Stimulated activated CD8-positive, alpha-beta memory T cell treated with anti-CD3 and anti-CD28 coated beads, Interleukin-4, amount 100 ng/mL, for 24 hours (primary cell): ENCODE measurements at places on chromosomes 2 and 18.

DNA sequence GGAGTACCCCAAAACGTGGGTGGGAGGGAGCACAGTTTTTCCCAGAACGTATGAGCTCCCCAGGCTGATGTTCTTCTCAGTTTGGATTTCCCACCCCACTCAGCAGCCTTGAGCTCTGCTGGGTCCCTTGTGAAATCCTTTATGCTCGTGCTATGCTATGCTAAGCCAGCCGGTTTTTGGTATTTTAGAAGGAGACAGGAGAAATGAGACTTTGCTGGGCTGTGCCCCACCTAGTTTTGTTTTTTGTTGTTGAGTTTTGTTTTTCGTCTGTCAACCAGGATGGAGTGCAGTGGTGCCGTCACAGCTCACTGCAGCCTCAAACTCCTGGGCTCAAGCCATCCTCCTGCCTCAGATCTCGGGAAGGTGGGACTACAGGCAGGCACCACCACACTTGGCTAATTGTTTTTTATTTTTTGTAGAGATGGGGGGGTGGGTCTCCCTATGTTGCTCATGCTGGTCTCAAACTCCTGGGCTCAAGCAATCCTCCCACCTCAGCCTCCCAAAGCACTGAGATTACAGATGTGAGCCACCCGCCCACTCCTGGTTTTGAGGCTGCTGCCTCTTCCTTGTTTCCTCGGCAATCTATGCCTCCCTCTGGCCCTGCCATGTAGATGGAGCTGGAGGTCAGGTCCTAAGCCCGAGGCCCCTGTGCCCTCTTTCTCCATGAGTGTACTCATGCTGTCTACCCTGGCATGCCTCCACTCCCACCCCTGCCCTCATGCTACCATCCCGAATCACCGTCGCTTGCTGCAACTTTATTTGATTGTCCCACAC is 17.5 kb upstream of the MGAT4A start:
- DNase-seq: no peak

- no peak for DNase-seq
These were observed 26.6 kb upstream of the CATIP start for GRCh38 chr2:218329826-218330593.

- DNase-seq: no peak
These were observed 6.5 kb downstream of the SCN3A start for GRCh38 chr2:165197346-165197745.

DNA sequence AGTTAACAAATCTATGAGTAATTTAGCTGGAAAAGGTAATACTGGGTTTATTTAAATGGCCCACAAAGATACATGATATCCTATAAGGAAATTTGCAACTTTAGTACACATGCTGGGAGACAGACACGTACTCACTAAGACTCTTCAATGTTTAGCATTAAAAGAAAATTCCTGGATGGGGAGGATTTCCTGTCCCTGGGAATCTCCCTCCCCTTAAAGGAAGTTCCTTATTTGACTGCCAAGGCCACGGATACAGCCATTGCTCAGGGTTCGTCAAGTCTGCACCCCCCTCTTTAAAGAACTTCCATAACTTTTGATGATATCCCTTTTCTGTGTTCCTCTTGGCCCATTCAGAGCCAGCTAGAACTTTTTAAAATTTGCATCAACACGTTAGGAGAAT is 267.6 kb downstream of the CD226 start:
- DNase-seq: no peak

- no peak for DNase-seq
These were observed 61.0 kb downstream of the SPP2 start for GRCh38 chr2:234111523-234111922.

- no peak for DNase-seq
These were observed 265.3 kb downstream of the ZEB2 start for GRCh38 chr2:144254342-144255235.

DNA sequence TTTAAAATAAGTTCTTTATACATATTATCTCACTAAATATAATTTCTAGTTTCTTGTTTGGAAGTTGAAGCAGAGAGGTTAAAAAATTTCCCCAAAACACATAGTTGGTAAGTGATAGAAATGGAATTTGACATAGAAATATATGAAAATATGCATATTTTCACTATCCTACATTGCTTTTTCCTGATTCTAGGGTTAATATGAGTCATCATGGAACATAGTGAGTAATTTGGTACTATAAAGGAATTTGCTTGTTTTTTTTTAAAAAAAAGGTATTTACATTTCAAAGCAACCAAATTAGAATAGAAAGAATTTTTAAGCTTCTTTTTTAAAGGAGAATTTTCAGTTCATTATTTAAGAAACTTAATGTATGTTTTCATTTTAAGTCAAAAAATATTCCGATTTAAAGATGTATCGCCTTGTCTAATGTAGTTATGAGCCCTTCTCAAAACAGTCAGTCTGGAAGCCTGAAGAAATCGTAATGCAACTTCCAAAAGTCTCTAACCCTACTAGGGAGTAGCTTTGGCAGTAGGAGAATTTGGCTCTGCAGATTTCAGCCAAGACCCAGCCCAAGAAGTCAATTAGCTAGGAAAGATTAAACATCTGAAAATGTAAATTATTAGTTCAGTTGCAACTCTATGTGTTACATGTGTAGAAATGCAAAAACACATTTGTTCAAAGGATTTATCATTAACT is 147.3 kb downstream of the RDH14 start:
- no peak for DNase-seq

DNA sequence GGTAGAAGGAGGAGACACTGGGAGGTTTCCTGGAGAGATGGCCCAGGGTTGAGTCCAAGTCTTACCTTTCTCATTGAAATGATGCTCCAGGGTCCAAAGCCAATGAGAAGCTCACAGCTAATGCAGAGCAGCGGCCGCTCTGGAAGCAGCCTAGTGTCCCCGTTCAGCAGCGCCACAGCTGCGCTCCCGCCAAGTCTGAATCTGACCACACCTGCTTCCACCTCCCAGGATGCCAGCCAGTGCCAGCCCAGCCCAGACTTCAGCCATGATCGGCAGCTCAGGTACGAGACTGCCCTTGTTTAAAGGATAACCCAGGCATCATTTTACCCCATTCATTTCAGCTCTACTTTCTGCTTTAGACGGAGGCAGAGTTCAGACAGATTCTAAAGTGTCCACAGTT is 11.9 kb upstream of the RPL31 start:
- DNase-seq: no peak

DNA sequence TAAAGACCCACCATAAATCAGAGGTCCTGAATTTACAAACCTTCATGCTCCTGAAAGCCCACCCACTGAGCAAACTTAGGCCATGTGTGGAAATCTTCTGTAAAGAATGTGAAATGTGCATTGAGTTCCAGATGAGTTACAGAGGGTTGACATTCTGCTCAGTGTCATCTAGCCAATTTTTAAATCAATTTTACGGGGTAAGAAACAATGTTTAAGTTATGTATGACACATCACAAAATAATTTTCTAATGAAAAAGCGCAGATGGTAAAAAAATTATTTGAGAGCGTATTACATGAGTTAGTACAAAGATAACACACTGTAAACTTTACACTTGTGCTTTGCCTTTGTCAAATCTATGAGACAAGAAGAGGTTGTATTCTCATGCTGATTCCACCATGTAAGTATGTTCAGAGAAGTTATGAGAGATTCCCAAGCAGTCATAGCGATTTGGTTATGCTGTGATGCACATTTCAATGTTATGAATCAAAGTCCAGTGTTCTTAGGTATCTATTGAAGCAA is 446.3 kb downstream of the ADCYAP1 start:
- no peak for DNase-seq

DNA sequence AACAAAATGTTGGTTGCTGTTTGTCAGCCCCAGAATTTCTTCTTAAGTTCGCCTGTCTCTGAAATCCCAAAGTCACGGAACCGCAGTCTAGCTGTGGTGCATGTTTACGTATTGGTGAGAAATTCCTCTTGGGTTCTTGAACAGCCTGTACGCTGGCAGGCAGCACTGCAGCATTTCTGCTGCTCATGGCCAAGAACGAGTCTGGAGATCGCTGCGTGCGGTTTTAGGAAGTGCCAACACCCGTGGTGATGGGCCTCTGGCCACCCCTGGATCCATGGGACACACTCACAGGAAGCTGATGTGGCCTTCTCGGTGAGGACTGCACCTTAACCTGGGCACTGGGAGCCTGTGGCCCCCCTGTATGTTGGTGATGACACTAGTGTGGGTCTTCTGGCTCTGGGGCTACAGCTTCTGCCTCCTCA is 23.7 kb downstream of the ASB1 start:
- DNase-seq: no peak

GRCh38 chr18:8036551-8036950 is 469.4 kb downstream of the PTPRM start:
- no peak for DNase-seq

DNA sequence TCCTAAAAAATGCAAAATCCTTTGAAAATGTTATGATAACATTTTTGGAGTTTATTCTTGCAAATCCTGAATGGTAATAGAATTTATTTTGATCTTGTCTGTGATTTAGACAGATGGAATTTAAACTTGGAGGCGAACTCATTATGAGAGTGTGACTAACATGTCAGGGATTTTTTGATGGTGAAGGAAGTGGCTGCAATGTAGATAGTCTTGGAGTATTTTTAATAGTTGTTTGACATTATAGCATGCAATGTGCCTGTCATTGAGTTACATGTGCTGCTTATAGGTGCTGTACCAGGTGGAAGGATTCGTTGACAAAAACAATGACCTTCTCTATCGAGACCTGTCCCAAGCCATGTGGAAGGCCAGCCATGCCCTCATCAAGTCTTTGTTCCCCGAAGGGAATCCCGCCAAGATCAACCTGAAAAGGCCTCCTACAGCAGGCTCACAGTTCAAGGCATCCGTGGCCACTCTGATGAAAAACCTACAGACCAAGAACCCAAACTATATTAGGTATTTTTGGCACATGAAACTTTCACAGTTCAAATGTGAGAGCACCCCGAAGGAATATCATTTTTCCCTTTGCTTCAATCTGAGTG is 141.8 kb downstream of the MYO1B start:
- DNase-seq: no peak

DNA sequence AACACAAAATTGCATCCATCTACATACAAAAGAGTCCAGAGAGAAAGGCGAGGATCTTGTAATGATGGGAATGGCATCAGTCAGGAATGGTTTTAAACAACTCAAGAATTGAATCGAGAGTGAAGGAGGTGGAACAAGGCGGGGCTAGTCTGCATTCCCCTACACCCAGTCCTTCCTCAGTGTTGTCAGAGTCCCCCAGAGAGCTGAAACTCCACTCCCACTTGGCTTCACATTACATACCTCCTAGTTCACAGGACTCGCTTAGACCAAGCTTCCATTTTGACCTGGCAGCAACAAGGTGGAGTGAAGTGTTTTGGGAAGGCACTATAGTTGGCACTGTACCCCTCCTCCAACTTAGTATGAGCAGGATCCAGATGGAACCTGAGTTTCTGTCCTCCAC is 1273.5 kb upstream of the CRIM1 start:
- no peak for DNase-seq

GRCh38 chr18:45834306-45834705 is 8.8 kb downstream of the SIGLEC15 start:
- no peak for DNase-seq

- no peak for DNase-seq
These were observed 4.2 kb downstream of the ZAP70 start for GRCh38 chr2:97717613-97717995.

- no peak for DNase-seq
These were observed 209.8 kb downstream of the GBX2 start for GRCh38 chr2:235958221-235958930.

- DNase-seq: no peak
These were observed 27.8 kb downstream of the MBD5 start for GRCh38 chr2:148048475-148049221.

DNA sequence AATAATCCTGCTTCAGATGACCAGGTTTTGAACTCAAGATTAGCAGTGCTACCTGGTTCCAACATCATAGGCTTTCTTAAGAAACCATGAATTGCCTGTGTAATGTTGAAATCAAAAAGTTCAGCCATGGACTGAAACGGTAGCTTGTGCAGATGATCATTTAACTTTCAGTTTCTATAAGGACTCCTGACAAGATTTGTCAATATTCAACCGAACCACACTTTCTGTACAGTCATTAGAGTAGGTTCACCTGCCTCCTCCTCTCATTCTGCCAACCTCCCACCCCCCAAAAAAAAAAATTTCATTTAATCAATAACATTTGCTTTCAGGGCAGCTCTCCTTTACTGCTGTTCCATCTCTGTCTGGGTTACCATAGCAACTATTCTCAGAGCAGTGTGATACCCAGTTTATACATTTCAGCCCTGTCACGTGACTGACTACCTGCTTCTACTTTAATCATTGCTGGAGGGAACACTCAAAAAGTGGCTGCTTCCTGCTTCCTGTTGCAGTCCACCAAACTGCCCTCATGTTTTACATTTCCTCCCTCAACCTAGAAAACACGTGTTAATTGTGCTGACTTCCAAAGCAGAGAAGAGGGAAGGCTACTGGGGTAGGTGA is 275.5 kb downstream of the SS18 start:
- DNase-seq: no peak

- no peak for DNase-seq
These were observed 105.6 kb downstream of the MYO1B start for GRCh38 chr2:191350826-191351225.

DNA sequence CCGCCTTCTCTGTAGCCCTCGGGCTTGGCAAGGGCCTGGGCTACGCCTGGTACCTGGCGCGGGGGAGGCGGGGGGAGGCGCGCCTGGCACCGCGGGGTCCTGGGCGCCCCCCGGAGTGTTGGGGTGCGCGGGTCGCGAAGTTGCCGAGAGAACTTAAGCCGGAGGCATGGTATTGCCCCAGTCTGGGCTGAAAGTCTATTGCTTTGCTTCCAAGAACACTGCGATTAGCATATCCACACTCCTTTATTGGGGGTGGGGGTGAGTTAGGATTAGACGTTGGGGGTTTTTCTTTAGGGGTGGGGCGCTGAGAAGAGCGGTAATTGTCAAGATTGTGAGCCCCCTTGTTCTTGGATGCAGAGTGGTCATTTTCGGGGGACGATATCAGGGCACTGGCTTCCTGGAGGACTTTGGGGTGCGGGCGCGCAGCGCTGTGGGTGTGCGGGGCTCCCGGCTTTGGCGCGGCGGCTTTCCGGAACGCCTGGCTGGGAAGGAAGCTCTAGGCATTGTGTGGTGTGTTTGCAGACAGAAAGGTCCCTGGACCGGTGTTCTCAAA is 798 bp downstream of the TANC1 start:
- no peak for DNase-seq

DNA sequence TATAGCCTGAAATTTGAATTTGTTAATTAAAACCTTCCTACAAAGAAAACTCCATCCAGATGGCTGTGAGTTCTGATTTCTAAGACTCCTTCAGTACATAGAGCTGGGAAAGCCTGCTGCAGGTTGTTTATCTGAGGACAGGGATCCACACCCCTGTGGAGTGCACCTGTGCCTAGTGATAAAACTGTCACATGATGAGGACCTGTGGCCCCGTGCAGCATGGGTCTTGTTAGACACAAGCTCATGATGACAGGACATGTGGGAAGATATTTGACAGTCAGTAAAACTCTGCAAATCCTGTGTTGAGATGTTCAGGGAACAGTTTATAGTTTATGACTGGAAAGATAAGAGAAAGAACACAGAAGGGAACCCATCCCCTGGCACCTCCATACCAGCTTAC is 133.2 kb upstream of the TMEM18 start:
- DNase-seq: no peak

DNA sequence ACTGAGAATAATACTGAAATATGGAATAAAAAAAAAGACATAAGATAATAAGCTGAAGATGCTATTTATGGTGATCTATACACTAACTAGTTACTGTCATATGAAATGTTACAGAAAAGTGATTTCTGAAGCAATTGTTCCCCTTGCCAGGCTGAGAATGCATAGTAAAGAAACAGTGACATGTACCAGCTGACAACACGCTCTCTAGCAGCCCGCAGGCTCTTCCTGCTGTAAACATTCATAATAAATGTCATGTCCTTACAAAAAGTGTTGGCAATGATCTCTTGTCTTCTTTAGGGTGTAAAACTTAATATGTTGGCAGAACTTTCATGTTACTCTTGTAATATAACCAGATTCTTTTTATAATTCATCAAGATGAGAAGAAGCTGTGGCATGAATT is 1171.3 kb downstream of the DSC3 start:
- no peak for DNase-seq
